ENCODE measurements at places on chromosomes 12 and 14. TPM values are rescaled to one million over a fixed set of nuclear protein-coding genes. Genes with fewer than 3 reads are reported as not detected.
A peak's percentile ranks its signal among the peaks of the same experiment; 100 is the strongest.

The OVCH1 gene
- total RNA-seq = not detected

- DNase-seq = peak; percentile 98
Measured at GRCh38 chr14:58747181-58747580, 109.4 kb downstream of the DACT1 start.

DNA sequence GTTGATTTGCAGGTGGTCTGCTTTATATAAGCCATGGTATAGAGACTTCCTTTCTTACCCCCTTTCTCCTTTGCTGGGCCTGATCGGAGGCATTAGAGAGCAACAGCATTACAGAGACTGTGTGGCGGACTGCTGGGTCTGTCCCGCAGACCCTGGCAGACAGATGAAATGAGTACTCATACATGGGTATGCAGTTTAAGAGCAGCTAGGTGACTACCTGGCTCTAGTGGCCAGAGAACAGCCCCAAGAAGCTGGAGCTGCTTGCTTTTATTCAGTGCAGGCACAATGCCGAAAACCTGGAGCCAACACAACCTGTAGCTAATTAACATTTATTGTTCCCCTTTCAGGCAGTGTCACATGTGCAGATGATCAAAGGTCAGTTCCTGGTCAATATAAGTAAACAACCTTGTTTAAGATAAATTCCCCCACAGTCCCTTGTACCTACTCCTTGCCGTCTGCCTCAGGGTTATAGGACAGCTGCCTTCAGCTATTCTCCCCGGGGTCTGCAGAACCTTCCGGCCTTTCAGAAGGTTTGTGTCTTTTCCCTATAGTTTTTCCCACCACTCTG, 160.0 kb downstream of the TRHDE start:
- DNase-seq = no peak

DNA sequence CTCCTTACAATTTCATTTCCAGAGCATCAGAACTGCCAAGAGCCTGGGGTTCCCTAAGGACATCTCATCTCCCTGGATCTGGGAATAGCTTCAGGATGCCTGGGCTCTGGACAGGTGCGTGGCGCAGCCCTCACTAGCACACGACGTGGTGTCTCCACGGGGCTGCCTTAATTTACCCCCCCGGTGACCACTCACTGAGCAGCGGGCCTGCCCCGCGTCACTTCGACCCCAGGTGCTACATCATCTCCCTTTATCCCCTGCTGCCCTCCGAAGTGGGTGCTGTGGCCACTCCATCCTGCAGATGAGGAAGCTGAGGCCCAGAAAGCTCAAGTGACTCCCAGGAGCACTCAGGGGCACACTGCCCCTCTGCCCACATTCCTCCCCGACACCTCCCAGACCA, 177.8 kb upstream of the SFSWAP start:
- DNase-seq = no peak

The GPR68 gene
- 3.6 TPM for total RNA-seq

DNA sequence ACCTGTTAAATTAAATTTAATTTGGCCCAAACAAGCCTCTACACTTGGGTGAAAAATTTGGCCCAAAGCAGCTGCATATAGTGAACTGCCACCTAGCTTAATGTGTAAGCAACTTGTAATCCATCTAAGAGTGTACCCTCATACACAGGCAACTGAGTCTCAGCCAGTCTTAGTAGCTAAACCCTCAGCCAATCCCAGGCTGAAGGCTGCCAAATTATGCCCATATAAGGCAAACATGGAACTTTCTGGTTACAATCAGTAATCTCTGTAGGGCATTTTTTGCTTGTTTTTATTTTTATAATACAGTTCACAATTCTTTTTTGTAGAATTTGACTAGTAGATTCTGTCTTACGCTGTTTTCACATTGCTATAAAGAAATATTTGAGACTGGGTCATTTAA, 958.7 kb downstream of the FSCB start:
- no peak for DNase-seq

The KRT72 gene
- not detected for total RNA-seq

DNA sequence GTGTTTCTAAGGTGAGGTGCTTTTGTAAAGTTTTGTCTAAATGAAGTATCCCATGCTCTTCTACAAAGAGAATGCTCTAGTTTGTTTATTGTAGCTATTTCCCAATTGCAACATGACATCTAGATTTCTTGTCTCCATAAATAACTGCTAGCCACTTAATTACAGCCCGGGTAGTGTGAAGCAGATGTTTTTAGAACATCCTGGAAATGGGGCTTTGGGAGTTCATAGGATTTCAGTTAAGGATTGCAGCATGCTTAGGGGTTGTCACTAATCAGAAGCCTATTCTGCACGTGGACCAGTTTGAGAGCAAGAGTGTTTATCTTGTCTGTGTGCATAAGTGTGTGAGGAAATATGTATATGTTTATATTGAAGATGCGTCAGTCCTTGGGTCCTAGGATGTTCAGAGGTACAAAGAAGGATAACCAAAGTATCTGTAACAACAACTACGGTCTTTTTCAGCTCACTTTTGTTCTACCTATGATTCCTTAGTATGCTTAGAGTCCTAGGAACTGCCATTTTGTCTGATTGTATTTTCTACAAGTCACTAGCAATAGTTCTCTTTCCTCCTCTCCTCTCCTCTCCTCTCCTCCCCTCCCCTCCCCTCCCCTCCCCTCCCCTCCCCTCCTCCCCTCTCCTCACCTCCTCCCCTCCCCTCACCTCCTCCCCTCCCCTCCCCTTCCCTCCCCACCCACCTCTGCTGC, 135.3 kb downstream of the ACSS3 start:
- DNase-seq = no peak
